ENCODE measurements at places on chromosomes 1 and 21.
A peak's percentile ranks its signal among the peaks of the same experiment; 100 is the strongest.

- DNase-seq, result no peak
These were observed 29.1 kb upstream of the ATP2B4 start for GRCh38 chr1:203597331-203598090.

- DNase-seq, result no peak
These were observed 94.1 kb downstream of the CNIH3 start for GRCh38 chr1:224710196-224710595.

DNA sequence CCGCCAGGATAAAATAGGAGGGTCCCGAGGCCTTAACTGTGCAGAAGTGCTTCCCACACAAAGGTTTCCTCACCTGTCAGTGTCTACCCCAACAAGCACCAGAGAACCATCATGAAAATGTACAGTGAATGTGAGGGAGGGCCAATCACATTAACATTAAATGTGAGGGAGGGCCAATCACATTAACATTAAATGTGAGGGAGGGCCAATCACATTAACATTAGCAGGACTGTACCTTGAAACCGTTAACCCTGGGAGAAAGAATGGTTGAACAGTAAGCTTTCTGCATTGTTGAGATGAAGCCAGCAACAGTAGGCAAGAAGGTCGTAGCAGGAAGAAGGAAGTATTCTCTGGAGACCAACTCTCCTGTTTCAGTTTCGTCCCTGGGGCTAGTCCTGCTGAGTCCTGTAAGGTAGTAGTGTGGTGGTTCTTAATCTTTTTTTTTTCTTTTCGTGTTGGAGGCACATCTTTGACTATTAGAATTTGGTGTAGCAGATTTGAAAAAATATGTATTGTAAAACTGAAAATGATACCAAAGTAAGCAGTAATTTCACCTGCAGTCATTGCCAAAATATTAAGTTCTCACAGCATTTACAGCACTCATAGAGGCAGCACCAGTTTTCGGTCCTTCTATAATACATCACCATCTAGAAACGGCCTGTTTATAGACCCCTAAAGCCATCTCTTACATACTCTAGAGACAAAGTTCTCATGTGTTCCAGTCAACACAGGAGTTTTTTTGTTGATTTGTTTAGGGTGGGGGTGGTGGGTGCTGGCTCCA, 98.6 kb upstream of the PPP2R5A start:
- DNase-seq, result no peak

- no peak for DNase-seq
These were observed 2.6 kb downstream of the BCAR3 start for GRCh38 chr1:93678946-93679480.

DNA sequence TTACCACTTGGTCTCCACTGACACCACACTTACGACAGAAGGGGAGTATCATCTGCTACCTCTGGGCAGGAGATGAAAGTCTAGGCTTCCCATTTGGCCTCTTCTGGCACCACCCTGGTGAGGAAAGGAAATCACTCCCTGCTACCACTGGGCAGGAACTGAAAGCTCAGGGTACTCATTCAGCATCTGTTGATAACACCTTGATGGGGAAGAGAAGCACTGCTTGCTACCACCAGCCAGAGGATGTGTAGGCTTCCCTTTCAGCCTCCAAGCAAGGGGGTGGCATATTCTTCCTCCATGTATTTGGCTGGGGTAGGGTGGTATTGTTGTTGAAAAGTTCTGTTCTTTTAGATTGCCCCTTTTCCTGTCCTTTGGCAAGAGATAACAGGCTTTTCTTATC, 115.0 kb downstream of the ACBD6 start:
- no peak for DNase-seq

GRCh38 chr1:201419746-201420607, 1.6 kb downstream of the TNNI1 start:
- no peak for DNase-seq

GRCh38 chr1:185652348-185652747, 81.8 kb upstream of the HMCN1 start:
- peak; percentile 28 for DNase-seq

DNA sequence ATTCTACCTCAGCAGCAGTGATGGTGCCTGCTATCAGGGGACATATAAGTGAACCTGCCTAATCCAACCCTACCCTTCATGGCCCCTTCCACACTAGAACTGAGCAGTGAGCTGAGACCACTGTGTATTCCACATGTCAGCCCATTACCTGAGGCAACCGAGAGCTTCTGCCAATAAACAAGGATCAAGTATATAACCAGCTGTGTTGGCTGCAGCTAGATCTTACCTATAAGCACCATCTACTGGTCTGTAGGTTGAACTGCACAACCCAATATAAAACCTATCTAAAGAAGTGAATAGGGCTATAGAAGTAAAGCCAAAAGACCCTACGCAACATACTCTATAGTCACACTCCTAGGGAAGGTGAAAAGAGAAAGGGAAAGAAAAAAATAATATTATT, 376.9 kb downstream of the HHIPL2 start:
- peak; percentile 67 for DNase-seq

DNA sequence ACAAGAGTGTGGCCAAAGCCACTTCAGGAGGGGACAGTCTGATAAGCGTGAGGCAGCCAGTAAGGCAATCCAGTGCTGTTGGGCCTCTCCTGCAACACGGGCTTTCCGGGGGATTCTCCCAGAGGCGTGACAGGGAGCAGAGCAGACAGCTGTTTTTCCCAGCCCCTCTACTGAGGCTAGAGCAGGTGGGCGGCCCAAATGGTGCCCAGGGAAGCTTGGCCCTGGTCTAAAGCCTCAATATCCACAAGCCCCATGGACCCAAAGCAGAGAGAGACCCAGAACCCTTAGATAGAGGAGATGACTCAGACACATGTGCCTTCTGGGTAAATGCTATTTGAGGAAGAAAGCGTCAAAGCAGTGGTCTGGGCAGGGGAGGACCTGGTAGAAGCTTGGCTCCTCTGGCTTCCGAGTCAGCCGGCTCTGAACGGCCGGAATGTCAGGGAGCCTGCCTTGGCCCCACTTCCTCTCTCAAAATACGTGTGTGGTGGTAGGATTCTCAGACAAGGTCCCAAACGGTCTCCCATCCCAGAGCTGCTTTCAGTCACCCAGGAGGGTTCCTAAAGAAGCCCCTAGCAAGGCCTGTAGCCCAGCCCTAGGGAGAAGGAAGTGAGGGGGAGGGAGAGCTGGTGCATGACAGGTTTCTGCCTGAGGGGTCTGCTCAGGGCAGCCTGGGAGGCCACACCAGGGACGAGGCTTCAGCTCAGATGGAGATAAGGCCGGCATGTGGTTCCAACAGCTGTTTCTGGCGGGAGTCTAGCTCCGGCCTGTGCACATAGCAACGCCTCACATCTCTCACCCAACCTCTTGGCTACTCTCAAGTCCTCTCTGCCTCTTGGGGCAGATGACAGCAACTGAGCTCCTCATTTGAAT, 28.8 kb downstream of the PIK3C2B start:
- DNase-seq, result no peak

DNA sequence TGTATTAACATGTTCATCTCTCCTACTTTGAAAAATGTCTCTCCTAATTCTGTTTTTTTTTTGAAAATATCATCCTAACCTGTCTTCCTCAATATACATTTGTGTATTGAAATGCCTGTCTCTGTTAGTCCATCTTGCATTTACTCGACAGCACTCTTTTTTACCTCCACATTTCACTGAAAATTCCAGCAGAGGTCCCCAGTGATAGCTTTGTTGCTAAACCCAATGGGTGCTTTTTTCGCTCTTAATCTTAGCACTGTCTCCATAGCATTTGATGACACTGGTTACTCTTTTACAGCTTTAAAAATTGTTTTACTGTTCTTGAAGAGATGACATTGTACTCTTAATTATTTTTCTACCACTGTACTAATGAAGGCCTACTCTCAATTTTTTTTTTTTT, 10.8 kb downstream of the OSBPL9 start:
- DNase-seq, result peak; percentile 69

- peak; percentile 93 for DNase-seq
These were observed 17.1 kb downstream of the TEX35 start for GRCh38 chr1:178530037-178530402.

GRCh38 chr1:2575801-2576663, 10.5 kb upstream of the PRXL2B start:
- no peak for DNase-seq

GRCh38 chr1:214475746-214476145, 75.7 kb downstream of the PTPN14 start:
- DNase-seq, result no peak

GRCh38 chr1:244424649-244425334, 26.9 kb downstream of the ADSS2 start:
- DNase-seq, result no peak

DNA sequence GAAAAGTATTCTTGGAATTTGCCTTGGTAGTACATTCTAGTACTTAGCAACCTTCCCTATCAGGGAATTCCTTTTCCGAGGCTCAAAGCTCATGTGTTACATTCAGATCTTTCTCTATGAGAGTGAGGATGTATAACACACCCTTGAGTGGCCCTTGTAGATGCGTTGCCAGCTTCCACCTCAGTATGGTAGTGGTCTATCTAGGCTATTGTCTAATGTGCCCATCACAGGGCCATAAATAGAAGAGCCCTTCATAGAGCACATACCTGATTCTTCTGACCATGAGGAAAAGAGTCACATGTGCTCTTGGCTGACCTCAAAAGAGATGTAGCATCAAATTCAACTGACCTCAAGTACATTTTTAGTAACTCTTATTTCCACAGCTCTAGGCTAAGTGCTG, 14.0 kb upstream of the ZC3H11B start:
- DNase-seq, result no peak

- DNase-seq, result no peak
These were observed 163.7 kb downstream of the NTMT2 start for GRCh38 chr1:170309389-170310013.

DNA sequence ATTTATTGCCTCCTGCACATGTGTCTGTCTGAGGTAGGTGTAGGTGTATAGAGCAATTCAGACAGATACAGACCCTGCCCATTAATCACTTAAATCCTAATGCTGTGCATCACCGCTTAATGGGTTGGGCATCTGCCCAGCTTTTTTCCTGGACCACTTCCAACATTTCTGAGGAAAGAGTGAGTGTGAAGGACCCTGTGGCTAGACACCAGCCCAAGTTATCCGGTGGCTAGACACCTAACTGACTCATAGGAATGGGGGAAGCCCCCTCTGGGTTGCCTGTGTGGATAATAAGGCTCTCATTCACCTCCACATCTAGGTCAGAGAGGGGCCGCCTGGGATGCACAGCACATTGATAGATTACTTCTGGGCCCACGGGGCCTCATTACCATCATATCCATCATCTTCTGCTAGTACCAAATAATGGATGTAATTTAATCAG, 121.1 kb upstream of the RAVER2 start:
- peak; percentile 86 for DNase-seq

- peak; percentile 55 for DNase-seq
These were observed 55.8 kb downstream of the SLC9A1 start for GRCh38 chr1:27099135-27099586.

DNA sequence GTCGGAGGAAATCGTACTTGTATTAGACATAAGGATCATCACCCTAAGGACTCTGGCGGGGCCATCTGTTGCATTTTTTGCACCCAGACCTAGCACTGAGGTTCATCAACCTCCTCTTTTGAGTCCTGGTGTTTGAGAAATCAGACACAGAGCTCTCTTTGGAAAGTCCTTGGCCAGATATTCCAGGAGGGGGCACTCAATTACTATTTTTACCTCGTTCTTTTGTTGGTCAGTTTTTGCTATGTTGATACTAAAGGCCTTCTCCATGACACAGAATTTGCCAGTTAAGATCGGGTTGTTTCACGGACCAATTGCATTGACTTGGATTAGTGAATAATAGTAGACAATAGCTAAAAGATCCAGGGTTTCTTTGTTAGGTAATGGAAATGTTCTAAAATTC, 711.2 kb downstream of the KCNT2 start:
- DNase-seq, result peak; percentile 31

DNA sequence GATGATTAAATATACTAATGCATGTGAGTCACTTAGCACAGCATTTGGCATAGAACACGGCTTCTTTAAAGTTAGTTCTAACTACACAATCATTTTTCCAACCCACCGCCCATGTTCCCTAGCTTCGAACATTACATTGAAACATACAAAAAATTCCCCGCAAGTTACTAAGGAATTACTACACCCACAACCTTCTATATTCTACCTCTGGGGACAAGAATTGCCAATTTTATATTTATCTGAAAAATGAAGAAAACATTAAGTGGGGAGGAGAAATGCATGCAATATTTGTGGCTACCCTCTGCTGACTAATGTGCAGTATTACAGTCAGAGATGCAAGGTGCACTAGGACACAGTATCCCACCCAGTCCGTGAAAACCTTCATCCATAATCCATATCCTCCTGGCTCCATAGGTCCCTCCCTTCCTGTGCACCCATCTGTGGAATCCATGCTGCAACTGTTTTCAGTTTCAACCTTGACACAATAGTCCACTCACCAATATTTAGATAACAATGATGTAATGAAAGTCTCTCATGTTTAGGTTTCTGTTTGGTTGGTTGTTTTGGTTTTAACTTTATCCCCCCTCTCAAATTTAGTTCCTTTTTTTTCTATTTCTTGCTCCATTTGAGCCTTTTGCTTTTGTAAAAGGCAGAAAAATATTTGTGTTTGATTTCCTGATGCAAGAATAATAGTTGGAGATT, 31.6 kb downstream of the RGS5 start:
- peak; percentile 38 for DNase-seq

DNA sequence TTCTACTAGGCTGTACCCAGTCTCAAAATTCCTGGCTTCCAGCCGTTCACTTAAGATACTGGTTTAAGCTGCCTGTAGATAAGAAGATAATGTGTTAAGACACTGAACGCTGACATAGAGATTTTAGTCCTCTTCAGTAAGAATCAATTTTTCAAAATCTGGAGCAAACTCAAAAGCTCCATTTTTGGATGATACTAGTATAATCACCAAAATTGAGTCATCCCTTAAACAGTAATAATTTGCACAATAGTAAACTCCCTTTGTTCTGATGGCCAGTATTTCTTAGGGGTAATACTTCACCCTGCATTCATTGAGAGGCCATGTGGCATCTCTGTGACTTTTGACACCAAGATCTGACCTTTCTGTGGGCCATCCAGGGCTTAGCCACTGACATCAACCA, 299.8 kb upstream of the USP25 start:
- no peak for DNase-seq

- peak; percentile 35 for DNase-seq
These were observed 27.0 kb upstream of the BTG2 start for GRCh38 chr1:203278082-203278884.

GRCh38 chr21:39660191-39660980, 47.6 kb downstream of the B3GALT5 start:
- peak; percentile 20 for DNase-seq

GRCh38 chr1:206905295-206906164, 8.3 kb downstream of the IL24 start:
- DNase-seq, result peak; percentile 97

DNA sequence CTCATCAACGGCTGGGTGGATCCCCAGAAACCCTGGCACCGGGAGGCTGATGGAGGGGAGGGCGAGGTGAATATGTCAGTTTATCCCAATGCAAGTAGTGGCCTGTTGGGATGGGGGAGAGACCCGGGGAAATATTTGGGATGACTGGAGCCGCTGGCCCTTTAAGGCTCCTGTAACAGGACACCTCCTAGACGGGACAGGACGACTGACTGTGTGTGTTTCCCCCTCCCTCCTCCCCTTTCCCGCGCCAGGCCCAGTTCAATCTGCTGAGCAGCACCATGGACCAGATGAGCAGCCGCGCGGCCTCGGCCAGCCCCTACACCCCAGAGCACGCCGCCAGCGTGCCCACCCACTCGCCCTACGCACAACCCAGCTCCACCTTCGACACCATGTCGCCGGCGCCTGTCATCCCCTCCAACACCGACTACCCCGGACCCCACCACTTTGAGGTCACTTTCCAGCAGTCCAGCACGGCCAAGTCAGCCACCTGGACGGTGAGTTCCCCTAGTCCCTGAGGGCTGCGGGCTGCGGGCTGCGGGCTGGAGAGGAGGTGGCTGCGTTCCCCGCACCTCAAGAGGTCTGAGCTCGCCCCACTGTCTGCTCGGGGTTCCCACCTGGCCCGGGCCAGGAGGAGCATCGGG, 44.8 kb upstream of the CCDC27 start:
- peak; percentile 50 for DNase-seq

GRCh38 chr1:209617047-209617673, 33.6 kb downstream of the CAMK1G start:
- DNase-seq, result no peak
